ENCODE measurements at places on chromosomes 5 and 9.

DNA sequence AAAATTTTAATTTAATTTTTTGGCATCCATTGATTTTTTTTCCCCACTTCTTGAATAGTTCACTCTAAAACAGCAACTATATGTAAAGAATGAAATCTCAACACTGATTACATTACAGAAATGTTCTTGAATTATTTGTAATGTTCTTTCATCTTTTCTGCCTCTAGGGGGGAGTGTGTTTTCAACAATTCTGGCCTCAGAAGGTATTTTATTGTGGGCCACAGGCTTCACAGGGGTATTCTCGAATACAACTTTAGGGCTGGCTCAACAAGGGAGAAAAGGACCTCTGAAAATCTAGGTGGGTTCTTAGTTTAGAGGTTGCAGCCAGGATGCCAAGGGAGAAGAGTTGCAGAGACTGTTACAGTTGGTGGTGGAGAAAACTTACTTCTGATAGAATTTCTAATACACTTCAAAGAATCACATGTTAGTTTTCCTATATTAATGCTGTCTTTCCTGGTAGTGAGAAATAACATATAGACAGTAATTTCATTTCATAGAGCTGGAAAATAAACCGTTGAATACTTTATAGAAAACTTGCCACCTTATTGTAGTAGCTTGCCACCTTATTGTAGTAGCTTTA, 3.6 kb upstream of the NPR3 start:
- no peak for DNase-seq

DNA sequence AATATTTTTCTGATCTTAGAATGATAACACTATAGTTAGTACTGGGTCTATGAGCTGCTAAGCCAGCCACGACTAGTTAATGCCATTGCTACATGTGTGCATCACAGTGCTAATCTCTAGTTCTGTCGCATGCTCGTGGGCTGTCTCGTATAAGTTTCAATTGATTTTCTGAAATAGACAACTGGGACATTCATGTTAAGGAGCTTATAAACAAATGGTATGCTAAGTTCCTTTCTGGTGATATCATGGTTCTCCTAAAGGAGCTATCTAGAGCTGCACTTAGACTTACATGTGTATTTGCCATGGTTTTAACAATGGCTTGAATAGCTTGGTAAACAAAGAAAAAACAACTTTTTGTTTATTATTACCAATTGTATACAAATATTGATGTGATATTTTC, 46.2 kb downstream of the F2RL2 start:
- DNase-seq, result no peak

DNA sequence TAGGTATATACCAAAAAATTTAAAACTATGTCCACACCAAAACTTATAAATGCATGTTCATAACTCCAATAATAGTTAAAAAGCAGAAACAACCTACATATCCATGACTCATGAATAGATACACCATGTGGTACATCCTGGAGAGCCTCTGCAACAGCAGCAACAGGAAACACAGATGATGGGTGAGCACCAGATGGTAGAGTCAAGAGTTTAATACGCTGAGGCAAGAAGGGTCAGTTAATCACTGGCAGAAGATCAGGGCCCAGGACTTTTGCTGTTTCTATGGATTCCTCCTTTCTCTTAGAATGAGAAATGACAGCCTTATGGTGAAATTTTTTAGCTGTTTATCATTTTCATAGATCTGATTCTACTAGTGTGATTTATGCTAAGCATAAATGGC, 351.8 kb upstream of the ADAMTSL1 start:
- no peak for DNase-seq

DNA sequence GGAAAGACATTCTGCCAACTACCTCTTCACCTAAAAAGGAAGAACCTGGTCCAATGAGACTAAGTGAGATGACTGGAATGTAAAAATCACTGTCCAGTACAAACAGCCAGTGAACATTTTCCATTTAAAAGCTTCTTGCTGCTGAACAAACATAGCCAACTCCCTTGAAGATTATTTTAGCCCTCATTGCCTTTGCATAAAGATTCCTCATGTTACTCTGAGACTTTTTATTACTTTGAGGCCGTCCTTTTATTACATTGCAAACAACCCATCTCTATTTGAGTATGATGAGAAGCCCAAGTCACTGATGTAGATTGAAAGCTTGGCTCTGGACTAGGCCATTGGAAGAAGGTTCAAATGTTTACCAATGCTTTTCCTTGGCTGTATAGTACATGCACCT, 649.8 kb downstream of the CETN3 start:
- no peak for DNase-seq

DNA sequence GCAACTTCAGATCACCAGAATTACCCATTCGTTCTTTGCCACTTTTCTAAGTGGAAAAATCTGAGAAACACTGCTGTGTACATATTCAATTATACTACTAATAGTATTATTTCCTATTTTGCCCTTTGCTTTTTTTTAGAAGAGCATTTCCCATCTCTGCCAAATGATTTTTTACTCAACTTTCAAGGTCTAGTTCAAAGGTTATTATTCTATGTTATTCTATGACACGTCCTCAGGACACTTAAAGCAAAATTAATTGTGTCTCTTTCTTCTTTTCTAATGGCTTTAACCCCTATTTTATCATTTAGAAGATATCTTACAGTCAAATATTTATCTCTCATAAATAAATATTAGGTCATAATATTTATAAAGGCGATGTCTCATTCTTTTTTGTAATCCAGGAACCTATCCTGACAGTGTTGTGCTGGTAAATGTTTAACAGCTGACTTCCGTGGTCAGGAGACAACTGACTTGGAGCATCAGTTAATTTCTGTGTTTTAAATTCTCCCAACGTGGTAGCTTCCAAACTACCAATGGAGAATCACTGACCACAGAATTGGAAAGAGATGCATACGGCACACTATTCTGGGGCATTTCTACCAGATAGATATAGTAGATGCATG, 375.2 kb downstream of the ARRDC3 start:
- DNase-seq, result no peak

DNA sequence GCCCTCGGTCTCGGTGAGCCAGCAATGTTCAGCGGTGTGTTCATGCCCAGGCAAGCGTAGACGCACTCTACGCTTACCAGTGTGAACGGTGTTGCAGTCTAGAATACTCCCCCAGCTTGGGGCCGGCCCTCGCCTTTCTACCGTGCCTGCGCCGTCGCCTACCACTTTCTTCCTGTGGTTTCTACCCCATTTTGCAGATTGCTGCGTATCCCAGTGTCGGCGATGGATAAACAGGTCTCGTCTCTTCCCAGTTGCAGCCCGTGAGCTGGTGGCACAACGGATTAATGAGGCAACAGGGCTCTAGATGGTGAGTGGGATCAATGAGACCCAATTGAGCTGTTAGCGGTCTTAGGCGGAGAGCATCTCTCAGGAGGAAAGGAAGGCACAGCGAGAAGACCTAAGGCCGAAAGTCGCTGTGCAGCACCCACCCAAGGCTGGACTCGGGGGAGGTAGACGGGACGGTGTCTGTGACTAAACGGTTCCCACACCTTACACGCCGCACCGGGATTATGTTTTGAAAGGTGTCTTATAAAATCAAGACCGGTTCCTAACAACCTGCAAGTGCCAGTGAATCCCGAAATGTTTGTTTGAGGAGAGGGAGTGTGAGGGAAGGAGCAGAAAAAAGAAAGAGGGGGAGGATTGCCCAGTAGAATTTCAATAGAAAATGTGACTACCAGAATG, 5.8 kb downstream of the OTP start:
- DNase-seq, result no peak

- no peak for DNase-seq
Measured at GRCh38 chr5:150068472-150068871, 17.9 kb downstream of the CSF1R start.

- no peak for DNase-seq
Measured at GRCh38 chr5:61754792-61755191, 422.7 kb downstream of the ZSWIM6 start.

GRCh38 chr5:11305245-11305644, 544.2 kb upstream of the DAP start:
- DNase-seq, result no peak

GRCh38 chr5:151553130-151553670, 37.9 kb downstream of the FAT2 start:
- no peak for DNase-seq

GRCh38 chr5:52863715-52864290, 76.1 kb downstream of the ITGA1 start:
- DNase-seq, result no peak

DNA sequence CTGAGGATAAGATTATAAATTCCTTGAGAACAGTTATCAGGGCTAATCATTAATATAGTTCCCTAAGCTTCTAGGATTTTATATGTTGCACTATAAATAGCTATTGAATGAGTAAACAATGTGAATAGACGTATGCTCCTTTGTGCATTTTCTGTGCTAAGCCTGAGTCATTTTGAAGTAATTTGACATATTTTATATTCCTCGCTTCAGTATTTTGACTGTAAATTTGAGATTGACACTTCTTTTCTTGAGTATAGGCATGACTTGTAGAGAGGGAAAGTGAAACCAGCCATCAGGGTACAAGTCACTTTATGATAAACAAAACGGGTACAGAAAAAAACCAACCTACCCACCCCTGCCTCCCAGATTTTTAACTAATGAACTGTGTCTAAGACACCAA, 367.7 kb upstream of the PRR16 start:
- DNase-seq, result no peak

- no peak for DNase-seq
Measured at GRCh38 chr5:144548936-144549335, 378.3 kb downstream of the KCTD16 start.

GRCh38 chr5:35678661-35679060, 61.0 kb downstream of the SPEF2 start:
- no peak for DNase-seq

DNA sequence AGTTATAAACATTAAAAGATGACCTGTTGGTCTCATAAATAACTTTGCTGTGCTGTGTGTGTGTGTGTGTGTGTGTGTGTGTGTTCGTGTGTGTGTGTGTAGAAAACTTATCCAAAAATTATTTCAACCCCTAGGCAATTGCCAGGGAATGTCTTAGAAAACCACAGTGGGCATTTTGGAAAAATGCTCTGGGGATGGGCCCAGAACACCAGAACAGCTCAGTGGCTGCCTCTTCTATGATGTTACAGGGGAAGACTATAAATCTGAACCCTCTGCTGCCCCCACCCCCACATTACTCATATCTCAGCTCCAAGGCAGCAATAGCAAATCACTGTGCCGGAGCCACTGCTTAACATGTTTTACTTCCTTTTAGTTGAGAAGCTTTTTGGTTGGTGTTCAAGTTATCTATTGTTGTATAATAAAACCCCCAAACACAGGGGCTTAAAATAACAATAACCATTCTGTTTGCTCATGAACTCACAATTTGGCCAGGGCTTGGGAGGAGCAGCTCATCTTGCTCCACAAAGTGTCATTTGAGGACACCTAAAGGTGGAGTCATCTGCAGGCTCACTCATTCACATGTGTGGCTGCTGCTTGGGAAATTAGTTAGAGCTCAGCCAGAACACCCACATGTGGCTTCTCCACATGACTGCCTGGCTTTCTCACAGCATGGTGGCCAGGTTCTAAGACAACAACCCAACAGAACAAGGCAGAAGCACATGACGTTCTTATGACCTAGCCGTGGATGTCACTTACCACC, 40.4 kb downstream of the ACTBL2 start:
- DNase-seq, result no peak

GRCh38 chr9:136899196-136899595, 12.9 kb downstream of the TRAF2 start:
- DNase-seq, result no peak

DNA sequence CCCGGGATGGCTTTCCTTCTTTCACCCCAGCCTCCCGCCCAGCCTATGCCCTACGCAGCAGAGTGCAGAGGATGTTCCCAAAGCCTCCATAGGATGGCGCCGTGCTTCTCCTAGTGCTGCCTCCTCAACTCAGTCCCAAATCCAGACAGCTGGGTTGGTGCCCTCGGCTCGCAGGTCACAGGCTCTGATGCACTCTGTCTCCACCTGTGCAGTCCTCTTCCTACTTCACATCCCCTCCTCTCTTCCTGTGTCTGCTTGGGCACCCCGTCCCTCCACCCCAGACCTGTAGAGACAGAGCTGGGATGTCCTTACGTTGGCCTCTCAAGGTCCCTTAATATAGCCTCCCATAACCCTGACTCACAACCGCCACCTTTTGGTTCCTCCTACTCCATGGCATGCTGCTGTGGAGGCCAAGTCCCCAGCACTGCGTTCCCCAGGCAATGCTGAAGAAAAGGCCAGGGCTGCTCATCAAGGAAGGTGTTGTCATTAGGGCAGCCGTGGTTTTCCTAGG, 314.4 kb downstream of the GADD45G start:
- DNase-seq, result no peak

GRCh38 chr5:124132843-124133242, 613.6 kb downstream of the ZNF608 start:
- no peak for DNase-seq

- no peak for DNase-seq
Measured at GRCh38 chr9:33620738-33621439, 96.8 kb downstream of the ANKRD18B start.

DNA sequence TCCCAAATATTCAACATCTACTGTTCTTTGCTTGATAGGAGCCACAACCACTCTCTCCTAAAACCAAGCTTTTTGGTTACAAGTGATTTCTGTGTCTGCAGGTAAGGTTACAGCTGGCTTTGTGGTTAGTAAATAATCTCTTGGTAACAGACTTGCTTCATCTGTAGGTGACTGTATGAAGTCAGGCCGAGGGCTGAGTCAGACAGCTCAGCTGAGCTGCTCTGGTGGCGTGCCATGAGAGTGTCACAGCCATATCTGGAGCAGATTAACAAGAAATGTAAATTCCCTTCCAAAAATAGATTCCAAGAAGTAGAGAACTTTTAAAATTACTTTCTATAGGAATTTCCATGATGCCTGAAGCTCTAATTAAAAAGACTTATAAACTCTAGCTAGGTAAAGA, 23.7 kb upstream of the TAS2R1 start:
- DNase-seq, result no peak

DNA sequence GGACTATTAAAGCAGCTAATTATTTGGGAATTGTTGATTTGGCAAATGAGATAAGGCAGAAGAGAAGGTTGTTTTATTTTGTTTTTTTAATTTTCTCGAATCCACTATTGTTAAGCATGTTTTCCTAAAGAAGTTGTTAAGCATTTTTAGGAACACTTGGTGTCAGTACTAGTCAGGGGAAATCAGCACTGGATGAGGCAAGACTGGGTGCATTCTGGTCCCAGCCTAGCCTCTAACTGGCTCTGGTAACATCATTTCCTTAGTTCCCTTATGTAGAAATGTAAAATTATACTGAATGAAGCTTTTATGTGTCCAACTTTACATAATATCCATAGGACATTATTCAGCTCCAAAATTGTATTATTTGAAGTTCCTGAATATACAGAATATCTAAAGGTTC, 196.1 kb downstream of the PCSK5 start:
- DNase-seq, result no peak

All from activated CD8-positive, alpha-beta memory T cell treated with anti-CD3 and anti-CD28 coated beads for 1 hour (primary cell).